ENCODE measurements at places on chromosomes 13 and 19. TPM values are rescaled to one million over a fixed set of nuclear protein-coding genes. Genes with fewer than 3 reads are reported as not detected.
A peak's percentile ranks its signal among the peaks of the same experiment; 100 is the strongest.

GRCh38 chr13:37392389-37392788 is 206.2 kb downstream of the POSTN start:
- no peak for DNase-seq

DNA sequence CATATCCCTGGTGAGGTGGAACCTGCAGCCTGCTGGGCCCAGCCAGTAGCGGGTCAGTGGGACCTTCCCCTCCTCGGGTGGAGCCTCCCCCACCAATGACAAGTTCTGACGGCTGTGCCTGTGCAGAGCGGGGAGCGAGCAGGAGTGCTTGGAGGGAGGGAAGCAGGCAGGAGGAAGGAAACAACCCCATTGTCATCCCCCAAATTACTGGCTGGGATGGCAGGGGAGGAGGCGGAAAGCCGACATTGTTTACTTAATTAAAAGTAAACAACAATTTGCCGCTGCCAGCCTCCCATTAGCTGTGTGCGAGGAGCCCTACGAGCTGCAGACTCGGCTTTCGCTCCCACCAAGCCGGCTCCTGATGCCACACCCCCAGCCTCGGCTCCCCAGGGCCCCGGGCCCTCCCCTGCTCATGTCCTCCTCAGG is 45.5 kb downstream of the LYL1 start:
- DNase-seq = no peak

- DNase-seq = peak; percentile 10
These were observed 657 bp downstream of the ZNF550 start for GRCh38 chr19:57559008-57559403.

DNA sequence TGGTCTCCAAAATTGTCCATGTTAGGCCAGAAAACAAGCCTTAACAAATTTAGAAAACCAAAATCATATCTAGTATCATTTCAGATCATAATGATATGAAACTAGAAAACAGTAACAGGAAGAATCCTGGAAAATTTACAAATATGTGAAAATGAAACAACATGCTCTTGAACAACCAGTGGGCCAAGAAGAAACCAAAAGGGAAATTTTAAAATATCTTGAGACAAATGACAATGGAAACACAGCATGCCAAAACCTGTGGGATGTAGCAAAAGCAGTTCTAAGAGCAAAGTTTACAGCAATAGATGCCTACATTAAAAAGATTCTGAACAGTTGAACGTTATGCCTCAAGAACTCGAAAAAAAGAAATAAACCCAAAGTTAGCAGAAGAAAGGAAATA is 32.6 kb downstream of the VWA8 start:
- no peak for DNase-seq

GRCh38 chr13:27474751-27475268 is 24.4 kb upstream of the MTIF3 start:
- no peak for DNase-seq

DNA sequence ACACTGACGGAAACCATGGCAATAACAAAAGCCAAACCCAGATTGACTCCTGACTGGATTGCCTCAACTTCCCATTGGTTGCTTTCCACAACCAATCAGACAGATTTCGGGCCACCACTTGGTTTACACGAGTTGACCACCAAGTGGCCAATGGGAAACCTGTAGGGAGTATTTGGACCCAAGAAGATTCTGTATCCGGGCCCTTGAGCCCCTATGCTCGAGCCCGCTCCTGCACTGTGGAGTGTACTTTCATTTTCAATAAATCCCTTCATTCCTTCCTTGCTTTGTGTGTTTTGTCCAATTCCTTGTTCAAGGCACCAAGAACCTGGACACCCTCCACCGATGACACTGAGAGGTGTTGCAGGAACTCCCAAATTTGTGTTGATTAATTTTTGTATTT is 24.1 kb upstream of the URI1 start:
- DNase-seq = no peak

DNA sequence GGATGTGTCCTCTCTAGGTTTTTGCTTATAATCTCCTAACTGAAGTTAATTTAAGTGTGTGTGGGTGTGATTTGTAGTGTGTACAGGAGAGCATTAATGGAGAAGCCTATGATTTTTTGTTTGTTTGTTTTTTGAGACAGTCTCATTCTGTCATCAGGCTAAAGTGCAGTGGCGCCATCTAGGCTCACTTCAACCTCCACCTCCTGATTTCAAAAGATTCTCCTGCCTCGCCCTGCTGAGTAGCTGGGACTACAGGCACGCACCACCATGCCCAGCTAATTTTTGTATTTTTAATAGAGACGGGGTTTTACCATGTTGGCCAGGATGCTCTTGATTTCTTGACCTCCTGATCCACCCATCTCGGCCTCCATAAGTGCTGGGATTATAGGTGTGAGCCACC is 20.6 kb downstream of the ZNF701 start:
- DNase-seq = peak; percentile 6

DNA sequence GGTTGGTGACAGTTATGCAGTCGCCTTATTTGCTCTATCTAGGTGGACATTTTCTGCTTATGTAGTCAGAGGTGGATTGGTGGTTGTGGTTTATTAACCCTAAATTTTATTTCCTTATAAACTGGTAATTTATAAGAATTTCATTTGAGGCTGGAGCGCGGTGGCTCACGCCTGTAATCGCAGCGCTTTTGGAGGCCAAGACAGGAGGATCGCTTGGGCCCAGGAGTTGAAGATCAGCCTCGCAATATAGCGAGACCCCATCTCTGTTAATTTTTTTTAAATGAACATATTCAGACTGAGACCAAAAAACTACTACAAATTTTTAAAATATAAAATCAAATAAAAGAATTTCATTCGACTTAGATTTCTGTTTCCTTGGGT is 810 bp downstream of the ZNF627 start:
- no peak for DNase-seq

- no peak for DNase-seq
These were observed 75.6 kb downstream of the ATP8A2 start for GRCh38 chr13:25447396-25447795.

DNA sequence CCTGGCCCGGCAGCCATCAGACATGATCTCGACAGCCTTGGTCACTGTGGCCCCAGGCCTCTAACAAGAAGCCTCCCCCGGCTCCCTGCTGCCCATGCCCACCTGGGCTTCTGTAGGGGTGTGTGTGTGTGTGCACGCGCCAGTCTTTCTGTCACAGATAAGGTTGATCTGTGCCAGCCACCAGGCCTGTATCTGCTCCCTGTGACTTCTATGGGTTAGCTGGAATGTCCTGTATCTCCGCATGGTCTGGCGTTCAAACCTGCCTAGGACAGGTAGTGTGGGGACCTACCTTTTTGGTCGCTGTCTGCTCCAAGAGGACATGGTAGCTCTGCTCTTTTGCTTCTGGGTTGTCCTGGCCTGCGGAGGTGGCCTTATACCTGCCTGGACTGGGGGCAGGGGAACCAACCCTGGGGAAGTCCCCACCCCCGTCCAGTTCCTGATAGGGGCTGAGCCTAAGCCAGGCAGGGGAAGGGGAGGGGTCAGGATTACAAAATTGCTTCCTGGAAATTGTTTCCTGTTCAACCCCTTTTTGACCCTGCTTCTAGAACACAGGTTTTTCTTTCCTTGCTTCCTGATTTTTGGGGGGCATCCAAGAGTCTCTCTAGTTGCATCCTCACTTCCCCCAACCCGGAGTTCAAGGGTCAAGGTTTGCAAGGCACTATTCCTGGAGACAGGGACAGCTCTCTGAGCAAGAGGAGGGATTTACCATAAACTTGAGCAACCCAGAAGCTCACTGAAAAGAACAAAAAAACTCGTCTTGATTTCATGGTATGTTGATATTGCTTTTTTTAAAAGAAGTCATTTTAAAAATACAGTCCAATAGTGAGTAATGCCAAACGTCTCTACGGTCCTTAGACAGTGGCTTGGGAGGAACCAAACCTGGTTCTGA is at the start of gene LRG1:
TSS of gene LRG1 (minus strand) at position 344 of the 889 bp plus-strand sequence. CDS start at position 321, 23 bp downstream.
- DNase-seq = no peak

DNA sequence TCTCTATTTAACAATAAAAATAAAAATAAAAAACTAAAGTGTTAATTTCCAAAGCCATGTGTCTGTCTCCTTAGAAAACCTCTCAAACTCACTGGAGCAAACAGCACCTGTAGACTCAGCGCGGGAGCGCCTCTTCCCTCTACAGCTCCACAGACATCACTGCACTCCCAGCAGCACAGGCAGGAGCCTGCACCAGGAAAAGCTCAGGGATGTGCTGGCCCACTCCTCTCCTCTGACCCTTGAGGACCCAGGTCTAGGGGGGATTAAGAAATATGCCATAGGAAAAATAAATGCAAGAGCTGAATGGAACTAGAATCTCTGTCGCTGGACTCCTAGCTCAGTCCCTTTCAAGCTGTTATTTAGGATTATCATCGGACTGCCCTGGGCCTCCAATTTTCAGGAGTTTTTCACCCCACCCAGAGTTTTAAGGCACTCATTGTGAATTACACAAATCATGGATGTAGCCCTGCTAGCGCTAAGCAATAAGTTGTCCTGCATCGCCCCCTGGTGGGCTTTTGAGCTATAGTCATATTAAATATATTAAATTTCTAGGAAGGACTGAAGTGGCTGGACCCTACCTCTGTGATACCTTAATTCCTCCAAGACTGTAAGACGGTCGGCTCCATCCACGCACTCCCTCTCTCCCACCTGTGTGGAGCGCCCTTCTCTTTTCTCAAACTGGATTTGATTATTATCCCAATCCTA is 333.9 kb downstream of the UQCRFS1 start:
- peak; percentile 49 for DNase-seq

GRCh38 chr13:79427883-79428282 is 21.8 kb upstream of the RBM26 start:
- DNase-seq = no peak

KLHL1 gene
- not detected for polyA plus RNA-seq

EXOC3L2 gene
- not detected for polyA plus RNA-seq

KLK12 gene
- polyA plus RNA-seq = not detected

LRRC25 gene
- 18.1 TPM for polyA plus RNA-seq

ZBTB7A gene
- 10.2 TPM for polyA plus RNA-seq

CLEC17A gene
- polyA plus RNA-seq = not detected

FUT1 gene
- not detected for polyA plus RNA-seq

CNFN gene
- not detected for polyA plus RNA-seq

RGCC gene
- 7.7 TPM for polyA plus RNA-seq

HRC gene
- not detected for polyA plus RNA-seq
